ENCODE measurements at places on chromosomes 11 and 22.

- DNase-seq: no peak
Observed at GRCh38 chr11:70139785-70140410, 61.8 kb downstream of the ANO1 start.

GRCh38 chr11:14578541-14578956 lies 58.4 kb upstream of the PSMA1 start:
- peak; percentile 37 for DNase-seq

- no peak for DNase-seq
Observed at GRCh38 chr11:76542436-76542835, 97.6 kb downstream of the EMSY start.

DNA sequence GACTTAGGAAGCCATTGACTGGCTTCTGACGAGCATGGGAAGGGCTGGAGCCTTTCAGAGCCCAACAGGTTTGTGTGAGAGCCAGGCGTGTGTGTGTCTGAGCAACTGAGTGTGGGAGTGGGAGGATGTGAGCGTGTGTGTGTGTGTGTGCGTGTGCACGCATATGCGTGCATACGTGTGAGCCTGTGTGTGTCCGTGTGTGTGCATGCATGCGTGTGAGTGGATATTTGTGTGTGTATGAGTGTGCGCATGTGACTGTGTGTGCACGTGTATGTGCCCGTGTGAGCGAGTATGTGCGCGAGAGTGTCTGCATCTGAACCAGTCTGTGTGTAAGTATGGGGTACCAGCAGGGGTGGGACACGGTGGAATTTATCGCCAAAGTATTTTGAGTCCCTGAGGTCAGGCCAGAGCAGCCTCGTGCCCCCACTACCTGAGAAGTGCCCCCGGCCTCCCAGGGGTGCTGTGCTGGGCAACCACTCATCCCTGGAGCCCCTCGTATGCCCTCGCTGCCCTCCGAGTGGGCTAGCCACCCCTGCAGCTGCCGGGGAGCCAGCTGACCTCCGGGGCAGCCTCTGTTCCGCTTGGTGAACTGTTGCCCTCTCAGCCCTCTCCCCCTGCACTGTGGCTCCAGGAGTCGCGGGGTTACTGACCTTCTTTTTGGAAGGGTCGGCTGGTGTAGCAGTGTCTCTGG lies 38.5 kb downstream of the LRP5 start:
- no peak for DNase-seq

- no peak for DNase-seq
Observed at GRCh38 chr11:841981-842369, 354 bp downstream of the POLR2L start.

- DNase-seq: no peak
Observed at GRCh38 chr11:103619480-103619879, 417.0 kb upstream of the DDI1 start.

GRCh38 chr11:12090061-12090591 lies 20.3 kb upstream of the MICAL2 start:
- peak; percentile 69 for DNase-seq

DNA sequence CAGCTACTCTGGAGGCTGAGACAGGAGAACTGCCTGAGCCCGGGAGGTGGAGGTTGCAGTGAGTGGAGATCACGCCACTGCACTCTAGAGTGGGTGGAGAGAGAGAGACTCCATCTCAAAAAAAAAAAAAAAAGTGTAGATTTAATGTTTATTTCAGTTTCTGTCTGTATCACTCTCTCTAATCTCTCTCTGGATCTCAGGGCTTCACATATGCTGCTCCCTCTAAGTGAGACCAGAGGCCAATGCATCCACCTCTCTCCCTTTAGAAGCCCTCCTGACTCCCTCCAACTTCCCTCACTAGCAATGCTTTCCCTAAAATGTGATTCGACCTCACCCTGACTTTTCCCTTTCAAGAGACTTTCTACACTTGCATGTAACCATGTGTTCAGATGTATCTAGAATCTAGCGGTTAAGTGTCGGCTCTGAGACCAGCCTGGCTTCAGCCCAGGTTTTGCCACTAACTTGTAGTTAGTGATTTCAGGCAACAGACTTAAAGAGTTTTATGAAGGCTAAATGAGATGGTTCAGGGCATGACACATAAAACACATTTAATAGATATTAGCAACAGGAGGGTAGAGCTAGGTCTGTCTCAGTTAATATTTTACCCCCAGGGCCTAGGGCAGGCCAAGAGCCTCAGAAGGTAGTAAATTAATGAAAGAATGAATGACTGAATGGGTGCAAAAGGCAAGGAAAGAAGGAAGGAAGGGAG lies 364.3 kb downstream of the LARGE1 start:
- DNase-seq: no peak

- DNase-seq: no peak
Observed at GRCh38 chr11:96204366-96204659, 138.7 kb downstream of the MAML2 start.

DNA sequence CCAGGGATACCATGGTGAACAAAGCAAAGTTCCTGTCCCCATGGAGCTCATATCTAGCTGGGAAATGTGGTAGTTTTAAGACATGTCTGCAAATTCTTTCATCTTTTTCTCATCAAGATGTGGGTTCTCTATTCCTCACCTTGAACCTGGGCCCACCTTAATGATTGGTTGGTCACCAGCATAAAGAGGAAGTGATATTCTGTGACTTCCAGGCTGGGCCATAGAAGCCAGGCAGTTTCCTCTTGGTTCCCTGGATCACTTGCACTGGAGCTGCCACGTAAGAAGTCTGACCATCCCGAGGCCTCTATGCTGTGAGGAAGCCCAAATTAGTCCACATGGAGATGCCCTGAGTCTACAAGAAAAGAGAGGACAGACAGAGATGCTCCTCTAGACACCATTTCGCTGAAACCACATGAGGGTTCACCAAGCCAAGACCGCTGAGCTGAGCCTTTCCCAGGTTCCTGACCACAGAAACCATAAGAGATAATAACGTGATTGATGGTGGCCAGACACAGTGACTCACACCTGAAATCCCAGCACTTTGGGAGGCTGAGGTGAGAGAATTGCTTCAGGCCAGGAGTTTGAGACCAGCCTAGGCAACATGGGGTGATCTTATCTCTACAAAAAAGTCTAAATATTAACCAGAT lies 119.5 kb upstream of the ISX start:
- no peak for DNase-seq

DNA sequence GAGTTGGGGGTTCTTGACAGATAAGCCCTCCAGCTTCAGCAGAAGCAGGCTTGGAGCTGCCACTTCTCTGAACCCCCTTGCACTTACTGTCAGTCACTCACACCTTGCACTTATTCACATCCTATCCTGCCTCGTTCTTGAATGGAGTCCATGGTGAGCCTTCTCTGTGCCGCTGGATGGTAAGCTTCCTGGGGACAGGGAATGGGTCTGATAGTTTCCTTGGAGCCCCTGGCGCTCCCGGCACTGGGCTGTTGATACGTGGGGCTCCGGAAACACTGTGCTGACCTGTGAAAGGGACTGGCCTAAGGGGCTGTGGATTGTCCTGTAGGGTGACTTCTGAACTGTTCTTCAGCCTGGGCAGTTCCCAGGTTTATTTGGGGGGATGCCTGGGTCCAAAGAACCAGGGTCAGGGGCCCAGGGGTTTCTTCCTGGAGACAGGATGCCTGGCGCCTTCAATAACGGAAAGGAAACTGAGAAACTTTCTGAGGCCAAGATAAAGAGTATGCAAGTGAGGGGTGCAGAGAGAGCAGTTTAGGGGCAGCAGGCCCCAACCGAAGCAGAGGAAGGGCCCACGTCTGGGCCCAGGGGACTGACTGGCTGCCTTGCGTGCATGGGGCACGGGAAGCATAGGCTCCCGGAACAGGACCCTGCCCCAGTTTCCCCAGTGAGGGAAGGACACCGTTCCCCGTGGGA lies 709 bp upstream of the ST3GAL4 start:
- no peak for DNase-seq

GRCh38 chr11:747158-748006 lies at the start of gene TALDO1:
Gene TALDO1, plus strand, starts transcription at chr11:747464. Its CDS starts 18 bp downstream, at chr11:747482.
- DNase-seq: peak; percentile 68

DNA sequence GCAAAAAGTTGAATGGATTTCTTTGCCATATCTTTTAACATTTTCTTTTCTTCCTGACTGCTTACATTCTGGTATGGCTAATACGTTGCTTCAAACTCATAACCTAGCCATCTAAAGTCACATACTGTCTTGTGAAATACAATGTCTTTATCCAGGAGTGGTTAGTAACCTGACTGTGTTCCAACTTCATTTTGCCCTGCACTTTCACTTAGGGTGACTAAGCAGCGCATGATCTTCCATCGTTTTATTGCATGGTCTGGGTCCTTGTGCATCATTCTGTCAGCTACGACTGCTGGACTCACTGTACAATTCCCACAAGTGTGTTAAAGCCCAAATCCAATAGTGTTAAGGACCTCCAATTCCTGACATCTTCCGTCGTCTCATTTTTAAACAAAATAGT lies 403.2 kb downstream of the NTM start:
- peak; percentile 30 for DNase-seq

DNA sequence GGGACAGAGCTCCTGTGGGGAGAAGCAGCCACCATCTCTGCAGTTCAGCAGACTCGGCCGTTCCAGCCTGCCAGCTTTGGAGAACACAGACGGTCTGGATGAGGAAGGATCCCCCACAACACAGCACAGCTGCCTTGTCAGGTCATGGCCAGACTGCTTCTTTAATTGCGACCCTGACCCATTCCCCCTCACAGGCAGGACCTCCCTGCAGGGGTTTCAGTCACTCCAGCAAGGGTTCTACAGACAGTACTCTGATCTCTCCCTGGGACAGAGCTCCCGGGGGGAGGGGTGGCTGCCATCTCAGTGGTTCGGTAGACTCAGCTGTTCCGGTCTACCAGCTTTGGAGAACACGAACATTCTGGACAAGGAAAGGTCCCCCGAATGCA lies 173.5 kb downstream of the TTC28 start:
- DNase-seq: no peak

DNA sequence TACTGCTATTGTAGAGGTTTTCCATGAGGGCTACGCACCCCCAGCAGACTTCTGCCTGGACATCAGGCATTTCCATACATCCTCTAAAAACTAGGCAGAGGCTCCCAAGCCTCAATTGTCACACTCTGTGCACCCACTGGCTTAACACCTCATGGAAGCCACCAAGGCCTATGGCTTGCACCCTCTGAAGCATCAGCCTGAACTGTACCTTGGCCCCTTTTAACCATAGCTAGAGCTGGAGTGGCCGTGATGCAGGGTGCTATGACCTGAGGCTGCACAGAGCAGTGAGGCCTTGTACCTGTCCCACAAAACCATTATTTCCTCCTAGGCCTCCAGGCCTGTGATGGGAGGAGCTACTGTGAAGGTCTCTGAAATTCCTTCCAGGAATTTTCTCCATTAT lies 33.9 kb downstream of the AAMDC start:
- DNase-seq: no peak

GRCh38 chr11:60303661-60304060 lies 23.2 kb downstream of the MS4A4A start:
- no peak for DNase-seq

DNA sequence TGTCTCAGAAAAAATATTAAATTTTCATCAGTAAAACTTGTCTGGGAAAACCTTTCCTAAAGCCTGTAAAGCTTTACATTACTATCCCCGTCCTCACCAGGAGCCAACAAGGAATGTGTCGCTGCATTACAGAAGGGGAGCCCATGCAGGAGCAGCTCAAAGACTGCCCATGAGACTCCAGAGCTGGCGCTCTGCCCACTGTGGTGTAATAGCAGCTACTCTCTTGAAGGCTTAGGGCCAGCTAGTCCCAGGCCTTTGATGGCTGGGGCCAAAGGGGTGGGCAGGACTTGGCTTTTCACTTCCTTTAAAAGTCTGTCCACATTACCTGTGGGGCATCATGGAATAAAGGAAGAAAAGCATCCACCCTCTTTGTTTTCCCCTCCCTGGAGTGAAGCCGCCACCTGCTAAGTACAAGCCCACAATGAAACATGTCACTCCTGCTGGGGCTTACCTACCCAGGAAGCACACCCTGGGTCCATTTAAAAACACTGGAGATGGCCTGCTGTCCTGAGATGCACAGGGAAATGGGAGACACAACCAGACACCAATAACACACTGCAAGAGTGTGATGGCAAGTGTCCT lies 150.7 kb downstream of the ADAMTS15 start:
- peak; percentile 63 for DNase-seq

DNA sequence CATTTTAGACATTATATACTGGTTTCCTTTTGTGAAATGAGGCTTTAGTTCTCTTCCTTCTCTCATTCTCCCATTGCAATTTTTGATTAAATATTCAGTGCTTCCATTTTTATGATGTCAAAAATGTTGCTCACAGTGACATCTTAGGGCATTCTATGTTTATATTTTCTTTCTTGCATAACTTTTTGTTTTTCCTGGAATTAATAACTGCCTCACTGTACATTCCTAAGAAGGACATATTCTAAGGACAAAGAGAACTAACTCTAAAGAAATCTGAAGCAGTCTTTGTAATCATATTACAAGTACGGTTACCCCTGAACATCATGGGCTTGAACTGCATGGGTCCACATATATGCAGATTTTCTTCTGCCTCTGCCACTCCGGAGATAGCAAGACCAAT lies 25.8 kb upstream of the P2RY6 start:
- no peak for DNase-seq

GRCh38 chr11:44034639-44035038 lies 13.1 kb upstream of the ACCSL start:
- no peak for DNase-seq

DNA sequence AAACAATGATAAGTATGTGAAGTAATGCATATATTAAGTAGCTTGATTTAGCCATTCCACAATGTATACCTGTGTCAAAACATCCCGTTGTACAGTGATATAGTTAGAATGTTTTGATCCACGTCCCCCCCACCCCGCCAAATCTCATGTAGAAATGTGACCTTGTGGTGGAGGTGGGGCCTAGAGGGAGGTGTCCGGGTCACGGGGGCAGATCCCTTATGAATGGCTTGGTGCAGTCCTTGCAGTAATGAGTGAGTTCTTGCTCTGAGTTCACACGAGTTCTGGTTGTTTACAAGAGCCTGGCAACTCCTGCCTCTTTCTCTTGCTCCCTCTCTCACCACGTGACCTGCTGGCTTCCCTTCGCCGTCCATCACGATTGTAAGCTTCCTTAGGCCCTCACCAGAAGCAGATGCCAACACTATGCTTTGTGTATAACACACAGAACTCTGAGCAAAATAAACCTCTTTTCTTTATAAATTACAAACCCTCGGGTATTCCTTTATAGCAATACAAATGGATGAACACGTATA lies 41.6 kb downstream of the FANCF start:
- DNase-seq: no peak

DNA sequence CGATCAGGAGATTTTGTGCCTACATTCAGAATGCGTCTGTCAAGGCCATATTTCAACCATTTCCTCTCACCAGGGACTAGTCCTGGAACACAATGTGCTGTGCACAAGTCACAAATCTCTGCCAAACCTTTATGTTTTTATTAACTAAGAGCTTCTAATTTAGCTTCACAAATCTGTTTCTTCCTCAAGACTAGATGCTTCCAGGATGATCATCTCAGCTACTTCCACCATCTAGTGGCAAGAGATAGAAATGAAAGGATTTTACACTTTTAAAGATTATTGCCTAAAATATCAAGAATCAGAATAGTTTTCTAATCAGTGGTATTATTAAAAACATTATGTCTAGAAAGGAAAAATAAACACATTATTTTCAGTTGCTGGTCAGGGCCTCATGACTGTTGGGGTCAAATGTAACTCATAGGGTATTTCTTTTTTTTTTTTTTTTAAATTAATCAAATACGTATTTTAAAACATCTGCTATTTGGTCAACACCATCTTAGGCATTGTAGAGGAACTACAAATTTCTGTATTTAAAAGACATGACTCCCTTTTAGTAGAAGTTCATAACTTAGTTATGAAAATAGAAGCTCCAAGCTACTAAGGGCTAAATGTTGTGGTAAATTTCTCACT lies 1102.6 kb downstream of the DLG2 start:
- peak; percentile 76 for DNase-seq

- DNase-seq: no peak
Observed at GRCh38 chr22:19770349-19771220, 10.0 kb downstream of the TBX1 start.

- DNase-seq: peak; percentile 75
Observed at GRCh38 chr22:37777122-37777687, 30.5 kb upstream of the GCAT start.

All from fibroblast of the aortic adventitia (primary cell).